ENCODE measurements at places on chromosomes 7 and 10.

DNA sequence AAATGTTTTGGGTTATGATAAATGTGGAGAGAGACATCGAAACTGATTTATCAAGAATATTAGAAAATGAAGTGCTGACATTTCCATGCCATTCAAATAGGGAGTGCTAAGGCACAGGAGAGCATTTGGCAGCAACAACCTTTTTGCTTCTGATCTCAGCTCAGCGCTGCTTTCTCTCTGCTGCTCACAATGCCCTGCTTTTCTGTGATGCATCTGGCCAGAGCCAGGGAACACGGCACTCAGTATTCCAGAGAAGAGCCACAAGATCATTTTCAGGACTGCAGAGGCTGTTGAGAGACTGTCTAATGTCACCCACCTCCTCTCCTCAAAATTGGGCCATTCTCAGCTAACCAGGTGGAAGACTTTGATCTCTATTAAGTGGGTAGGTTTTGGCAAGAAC lies 28.1 kb downstream of the INSYN2A start:
- no peak for DNase-seq

DNA sequence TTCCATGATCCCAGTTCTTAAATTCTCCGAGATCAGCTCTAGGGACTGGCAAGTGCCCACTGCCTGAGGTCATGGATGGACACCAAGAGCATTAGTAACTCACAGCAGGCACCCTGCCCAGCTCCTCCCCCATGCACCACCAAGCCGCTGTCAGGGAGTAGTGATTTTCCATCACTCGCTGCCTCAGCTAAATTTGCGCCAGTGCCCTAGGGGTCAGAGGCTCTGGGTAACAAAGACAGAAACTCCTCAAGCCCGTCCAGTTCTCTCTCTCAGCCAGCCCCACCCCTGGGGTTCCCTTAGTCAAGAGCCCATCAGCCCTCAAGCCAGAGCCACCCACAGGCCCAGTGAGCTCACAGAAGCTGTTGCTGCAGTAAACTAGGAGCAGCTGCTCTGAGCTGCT lies 30.0 kb downstream of the PAX2 start:
- no peak for DNase-seq

- no peak for DNase-seq
Measured at GRCh38 chr10:43212043-43212721, 54.7 kb downstream of the RASGEF1A start.

DNA sequence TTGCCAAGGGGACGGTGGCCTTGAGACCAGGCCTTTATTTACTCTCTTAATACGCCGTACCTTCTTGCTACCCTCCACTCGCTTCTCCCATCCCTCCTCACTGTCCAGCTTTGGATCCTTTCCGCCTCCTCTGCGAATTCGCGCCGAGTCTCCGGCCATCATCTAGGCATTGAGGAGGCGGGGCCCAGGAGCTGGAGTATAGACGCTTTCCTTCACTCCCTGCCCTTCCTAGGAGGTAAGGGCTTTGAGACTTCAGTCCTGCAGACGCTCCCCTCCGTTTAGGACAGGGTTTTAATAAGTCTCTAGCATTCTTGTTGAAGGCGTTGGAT lies 538 bp downstream of the TFAM start:
- no peak for DNase-seq

GRCh38 chr7:15848901-15849300 lies 162.4 kb upstream of the MEOX2 start:
- no peak for DNase-seq

GRCh38 chr10:71127104-71127503 lies 85.3 kb upstream of the UNC5B start:
- no peak for DNase-seq

- DNase-seq, result no peak
Measured at GRCh38 chr7:44616545-44616944, 10.1 kb downstream of the OGDH start.

DNA sequence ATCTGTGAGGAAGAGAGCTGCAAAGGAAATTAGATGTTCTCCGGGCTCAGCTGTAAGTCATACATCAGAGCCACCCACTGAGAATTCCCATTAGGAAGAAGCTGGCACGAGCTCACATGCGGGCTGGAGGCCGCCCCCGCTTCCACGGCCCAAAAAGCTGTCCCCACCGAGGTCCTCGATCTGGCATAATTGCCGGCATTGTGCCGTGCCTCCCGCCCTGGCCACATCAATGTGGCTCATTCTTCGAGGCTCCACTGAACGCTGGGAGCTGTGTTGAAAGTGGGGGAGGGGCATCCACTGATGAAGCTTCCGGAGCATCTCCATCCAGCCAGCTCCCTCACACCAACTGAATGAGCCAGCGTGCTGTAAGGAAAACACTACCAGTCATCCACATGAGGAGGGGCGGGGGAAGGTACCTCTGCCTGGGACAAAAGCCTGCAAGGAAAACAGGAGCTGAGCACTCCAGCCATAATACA lies 173.1 kb downstream of the PTPRN2 start:
- DNase-seq, result no peak

DNA sequence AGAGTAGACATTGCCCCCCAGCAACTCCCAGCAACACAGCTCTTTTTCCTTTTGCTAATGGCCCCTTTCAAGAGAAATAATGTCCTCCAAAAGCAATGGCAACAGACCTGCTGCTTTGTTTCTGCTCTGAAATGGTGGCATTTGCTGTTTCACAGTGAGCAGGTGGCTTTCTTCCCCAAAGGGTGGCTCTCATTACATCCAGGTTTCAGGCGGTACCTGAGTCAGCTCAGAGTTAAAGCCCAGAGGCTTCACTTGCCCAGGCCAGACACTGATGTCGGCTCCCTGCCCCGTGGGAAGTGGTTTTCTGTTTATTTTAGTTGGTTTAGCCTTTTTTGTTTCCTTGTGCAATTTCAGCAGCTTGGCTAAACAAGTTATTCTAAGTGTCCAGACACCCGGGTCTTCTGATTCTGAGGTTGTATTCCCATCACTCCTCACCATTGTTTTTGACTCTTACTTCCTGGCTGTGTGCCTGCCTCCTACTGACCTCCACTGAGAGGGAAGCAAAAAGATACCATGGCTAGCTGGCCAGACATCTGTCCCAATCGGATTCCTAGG lies 7.8 kb upstream of the ATOH7 start:
- DNase-seq, result no peak

- DNase-seq, result no peak
Measured at GRCh38 chr7:44325201-44325671, at the start of gene CAMK2B. Gene CAMK2B, minus strand, starts transcription at chr7:44325594. Its CDS starts 173 bp downstream, at chr7:44325421.

DNA sequence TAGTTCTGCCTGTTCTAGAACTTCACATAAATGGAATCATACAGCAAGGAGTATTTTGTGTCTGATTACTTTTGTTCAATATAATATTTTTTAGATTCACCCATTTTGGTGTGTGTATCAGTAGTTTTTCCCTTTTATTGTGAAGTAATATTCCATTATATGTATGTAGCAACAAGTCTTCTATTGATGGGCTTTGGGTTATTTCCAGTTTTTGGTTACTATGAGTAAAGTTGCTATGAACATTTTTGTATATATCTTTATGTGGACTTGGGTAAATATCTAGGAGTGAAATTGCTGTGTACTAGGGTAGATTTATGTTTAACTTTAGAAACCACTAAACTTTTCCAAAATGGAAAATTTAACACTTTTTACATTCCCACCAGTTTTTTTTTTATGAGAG lies 35.7 kb downstream of the ADK start:
- no peak for DNase-seq

- DNase-seq, result no peak
Measured at GRCh38 chr7:117949232-117949631, 76.0 kb upstream of the CTTNBP2 start.

- no peak for DNase-seq
Measured at GRCh38 chr7:2523941-2524807, 4.6 kb downstream of the LFNG start.

DNA sequence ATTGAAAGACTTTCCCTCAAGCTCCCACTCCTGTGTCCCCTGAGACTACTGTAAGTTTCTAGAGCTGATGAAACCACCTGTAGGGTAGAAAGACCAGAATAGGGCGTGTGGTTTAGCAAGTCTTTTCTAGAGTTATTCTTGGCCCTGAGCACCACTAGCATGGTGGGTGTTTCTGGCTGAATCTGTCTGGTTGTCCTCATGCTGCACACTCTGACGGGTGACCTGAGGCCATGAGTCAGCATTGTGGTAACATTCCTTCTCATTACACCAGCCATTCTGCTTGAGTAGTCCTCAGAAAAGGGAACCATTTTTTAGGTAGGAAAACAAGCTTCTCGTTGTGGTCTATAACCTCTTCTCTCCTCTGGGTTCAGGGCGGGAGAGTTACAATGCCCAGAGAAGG lies 250.3 kb downstream of the SNX13 start:
- no peak for DNase-seq

DNA sequence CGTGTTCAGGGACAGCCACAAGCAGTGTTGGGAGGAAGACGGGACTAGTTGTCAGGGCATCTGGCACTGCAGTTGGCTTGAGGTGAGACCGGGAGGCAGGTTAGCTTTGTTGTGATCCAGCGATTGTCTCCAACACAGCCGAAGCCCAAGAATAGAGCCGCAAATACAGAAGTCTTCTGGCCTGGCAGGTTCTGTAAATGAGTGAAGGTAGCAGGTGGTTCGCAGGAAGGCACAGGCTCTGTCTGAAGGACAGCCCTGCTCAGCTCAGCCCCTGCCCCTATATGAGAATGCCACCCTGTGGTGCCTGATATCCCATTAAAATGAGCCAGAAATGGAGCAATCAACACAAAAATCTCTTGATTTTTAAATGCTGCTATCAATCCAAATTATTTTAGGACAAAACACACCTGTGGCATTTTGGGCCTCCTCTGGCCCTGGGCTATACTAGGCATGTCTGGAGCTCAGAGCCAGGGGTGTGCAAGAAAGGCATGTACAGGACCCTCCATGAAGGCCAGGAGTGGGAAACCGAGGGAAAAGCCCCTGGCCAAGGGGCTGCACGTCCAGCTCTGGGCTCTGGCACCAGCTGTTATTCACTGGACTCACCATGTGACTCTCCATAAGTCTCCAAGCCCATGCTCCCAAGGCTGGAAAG lies 11.2 kb upstream of the C10orf71 start:
- DNase-seq, result no peak

DNA sequence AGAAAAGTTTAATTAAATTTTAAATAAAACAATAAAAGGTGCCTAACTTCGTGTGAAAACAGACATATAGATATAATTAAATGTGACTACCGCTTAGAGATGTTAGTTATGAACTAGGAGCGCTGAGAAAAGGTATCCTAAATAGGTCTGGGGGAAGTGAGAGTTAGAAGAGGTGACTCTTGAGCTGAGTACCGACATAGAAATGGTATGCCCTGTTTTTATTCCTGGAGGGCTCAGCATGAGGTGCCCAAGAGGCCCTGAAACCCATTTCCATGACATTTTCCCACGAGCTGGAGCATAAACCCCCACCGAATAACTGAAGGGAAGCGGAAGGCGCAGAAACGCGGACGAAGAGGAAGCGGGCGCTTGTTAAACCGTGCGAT lies 433 bp upstream of the STARD3NL start:
- DNase-seq, result no peak

GRCh38 chr10:18140957-18141845 lies 977 bp downstream of the CACNB2 start:
- no peak for DNase-seq

- DNase-seq, result no peak
Measured at GRCh38 chr7:135414850-135415439, 95.0 kb downstream of the CNOT4 start.

DNA sequence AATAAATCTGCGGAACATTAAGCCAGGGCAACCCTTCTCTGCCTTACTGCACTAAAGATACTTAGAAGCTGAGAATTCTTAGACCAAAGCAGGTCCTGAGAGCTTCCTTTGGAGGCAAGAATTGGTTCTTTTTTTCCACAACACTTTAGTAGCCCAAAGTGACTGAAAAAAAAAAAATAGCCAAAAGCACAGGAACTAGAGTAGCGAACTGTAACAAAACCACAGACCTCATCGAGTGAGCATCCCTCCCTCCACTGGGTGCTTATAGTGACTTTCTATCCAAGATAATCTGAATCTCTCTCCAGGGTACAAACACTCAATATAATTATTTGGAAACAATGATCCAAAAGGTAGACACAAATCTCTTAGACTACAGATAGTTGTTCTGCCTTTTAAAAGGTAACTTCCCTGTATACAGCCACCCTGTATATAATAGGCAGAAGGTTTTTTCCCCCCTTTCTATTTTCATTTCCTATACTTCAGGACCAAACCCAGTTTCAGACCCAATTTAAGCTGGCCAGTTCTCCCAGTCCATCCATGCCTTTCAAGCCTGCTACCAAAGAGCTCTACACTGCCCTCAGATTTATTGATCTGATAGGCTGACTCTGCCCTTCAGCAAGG lies 31.6 kb upstream of the KCNIP2 start:
- DNase-seq, result no peak

GRCh38 chr10:117509573-117509972 lies 33.0 kb upstream of the EMX2 start:
- DNase-seq, result no peak

DNA sequence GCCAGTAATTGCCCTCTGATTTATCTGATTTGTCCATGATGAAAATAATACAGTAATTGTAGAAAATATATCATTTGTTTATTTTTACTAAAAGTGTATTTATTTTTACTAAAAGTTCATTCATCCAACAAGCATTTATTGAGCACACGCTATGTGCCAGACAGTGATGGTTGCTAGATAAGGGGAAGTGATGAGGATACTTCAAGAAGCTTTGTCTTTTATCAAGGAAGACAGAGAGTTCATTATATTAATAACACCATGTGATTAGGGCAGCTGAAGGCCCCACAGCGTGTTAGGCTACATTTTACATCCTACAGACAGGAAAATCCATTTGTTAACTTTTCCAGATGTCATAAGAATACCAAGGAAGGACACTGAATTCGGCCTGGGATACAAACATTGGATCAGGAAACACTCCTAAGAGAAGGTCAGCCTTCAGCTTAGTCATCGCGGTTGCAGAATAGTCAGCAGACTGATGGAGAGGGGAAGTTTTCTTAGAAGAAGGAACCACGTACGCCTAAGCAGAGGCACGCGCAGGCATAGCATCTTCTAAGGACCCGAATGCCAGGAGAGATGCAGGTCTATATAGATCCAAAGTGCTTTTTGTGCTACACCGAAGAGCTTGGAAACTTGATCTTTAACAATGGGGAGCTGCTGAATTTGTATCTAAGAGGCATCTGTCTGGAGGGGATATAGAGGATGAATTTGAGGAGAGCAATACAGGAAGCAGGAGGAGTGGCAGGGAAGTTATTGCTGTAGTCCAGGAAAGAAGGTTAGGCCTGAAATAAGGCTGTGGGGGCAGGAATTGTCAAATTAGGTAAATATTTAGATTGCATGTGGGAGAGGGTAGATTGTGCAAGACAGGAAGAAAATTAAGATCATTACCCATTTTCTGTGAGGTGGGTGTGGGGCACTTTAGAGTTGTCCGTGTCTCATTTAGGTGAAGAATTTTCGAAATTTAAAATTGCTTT lies 85.7 kb downstream of the LRGUK start:
- DNase-seq, result no peak

DNA sequence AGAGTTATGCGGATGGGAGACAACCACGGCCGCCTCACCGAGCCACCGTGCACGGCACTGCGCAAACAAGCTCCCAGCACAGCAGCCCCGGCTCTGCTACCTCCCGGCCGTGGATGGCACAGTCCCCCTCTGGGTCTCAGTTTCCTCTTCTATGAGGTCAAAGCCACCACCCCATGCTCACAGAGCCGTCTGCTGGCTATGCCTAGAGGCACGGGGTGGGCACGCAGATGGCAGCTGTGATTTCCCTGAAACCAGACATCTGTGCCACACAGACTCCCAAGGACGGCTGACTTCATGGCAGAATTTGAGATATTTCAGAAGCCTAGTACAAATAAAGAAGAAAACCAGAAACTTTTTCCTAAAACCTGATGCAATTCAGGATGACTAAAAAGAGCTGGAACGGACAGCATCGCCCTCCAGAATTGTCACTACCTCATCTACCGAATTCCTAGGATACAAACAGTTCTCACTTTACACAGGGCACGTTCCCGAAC lies 73.2 kb downstream of the AMZ1 start:
- no peak for DNase-seq

GRCh38 chr10:25226775-25227682 lies 52.2 kb downstream of the GPR158 start:
- DNase-seq, result no peak
